ENCODE measurements at places on chromosomes 1 and 21.

DNA sequence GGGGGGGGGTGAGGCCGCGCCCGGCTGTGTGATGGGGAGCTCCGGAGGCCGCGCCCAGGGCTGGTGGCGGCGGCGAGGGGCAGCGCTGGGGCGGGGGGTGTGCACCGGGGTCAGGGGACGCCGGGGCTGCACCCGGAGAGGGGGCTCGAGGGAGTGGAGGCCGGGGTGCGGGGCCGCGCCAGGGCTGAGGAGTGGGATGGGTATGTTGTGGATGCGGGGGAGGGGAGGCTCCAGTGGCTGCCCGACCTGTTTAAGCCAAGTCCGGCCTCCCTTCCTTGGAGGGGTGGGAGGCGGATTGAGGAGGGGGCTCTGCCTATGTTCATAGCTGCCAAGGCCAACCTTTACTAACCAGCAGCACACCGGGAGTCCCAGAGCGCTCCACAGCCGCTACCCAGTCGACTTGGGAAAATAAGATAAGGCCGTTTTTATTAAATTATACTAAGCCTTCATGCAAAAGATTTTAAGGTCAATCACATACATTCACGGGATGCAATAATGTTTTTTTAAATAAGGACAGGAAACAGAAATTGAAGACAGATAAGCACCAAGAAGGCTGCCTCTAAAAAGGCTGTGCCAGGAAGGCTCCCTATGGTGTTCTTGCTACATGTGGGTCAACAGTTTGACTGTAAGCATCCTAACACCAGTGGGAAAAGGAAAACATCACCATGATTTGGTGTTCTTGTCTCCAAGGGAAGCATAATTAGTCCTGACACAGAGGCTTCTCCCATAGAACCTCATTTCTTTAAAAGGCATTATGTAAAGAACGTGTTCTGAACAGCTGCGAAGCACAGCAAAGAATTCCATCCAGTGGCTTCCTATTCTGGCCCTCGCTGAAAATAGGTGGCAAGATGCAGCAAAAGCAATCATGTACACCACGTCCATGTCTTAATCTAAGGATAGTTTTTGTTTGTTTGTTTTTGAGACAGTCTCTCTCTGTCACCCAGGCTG lies 626 bp upstream of the HLCS start:
- DNase-seq: no peak

- no peak for DNase-seq
Measured at GRCh38 chr21:26169611-26170470, 729 bp downstream of the APP start.

DNA sequence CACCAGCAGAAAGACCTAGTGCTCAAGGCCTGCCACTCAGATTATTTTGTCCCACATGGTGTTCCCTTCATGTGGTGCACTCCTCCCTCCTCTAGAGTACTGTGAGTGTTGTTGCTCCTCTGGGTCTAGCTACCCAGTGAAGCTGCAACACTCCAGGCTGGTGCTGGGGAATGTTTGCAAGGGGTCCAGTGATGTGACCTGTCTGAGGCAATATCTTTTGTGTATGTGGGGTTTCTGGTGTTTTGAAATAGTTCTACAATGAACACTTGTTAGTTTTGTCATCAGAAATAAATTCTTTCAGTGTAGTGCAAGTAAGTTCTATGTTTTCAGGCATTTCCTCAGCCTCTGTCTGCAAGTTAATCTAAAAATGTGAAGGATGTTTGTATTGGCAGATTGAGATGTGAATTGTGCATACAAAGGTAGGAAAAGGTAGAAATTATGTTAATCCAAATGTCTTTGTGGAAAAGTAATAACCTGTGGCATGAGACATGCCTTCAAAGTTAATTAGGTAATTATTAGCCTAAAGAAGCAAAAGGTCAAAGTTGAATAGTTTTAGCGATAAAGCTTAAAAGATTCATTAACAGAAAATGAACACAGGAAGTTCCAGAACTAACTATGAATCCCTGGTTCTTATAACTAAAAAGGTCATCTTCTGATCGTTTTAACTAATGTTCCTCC lies 616.8 kb downstream of the LTN1 start:
- DNase-seq: no peak

- DNase-seq: no peak
Measured at GRCh38 chr1:177811429-177811828, 158.4 kb downstream of the SEC16B start.

GRCh38 chr1:82901561-82901960 lies 1097.4 kb downstream of the TTLL7 start:
- DNase-seq: no peak

DNA sequence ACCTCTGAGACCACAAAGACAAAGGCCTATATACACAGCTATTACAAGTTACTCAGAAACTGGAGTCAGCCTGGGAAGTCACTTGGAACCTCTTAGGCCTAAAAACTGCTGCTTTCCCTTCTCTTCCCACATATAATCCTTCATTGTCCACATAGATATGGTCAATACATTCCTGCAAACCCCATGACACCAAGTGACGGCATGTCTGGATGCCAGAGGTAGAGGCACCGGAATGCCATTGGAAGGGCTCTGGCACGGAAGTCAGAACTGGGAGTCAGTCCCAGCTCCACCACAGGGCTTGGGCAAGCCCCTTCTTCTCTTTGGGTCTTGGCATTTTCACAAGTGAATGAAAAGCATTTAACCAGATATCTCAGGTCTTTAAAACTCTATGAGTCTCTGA lies 204.7 kb downstream of the MATN1 start:
- DNase-seq: no peak

DNA sequence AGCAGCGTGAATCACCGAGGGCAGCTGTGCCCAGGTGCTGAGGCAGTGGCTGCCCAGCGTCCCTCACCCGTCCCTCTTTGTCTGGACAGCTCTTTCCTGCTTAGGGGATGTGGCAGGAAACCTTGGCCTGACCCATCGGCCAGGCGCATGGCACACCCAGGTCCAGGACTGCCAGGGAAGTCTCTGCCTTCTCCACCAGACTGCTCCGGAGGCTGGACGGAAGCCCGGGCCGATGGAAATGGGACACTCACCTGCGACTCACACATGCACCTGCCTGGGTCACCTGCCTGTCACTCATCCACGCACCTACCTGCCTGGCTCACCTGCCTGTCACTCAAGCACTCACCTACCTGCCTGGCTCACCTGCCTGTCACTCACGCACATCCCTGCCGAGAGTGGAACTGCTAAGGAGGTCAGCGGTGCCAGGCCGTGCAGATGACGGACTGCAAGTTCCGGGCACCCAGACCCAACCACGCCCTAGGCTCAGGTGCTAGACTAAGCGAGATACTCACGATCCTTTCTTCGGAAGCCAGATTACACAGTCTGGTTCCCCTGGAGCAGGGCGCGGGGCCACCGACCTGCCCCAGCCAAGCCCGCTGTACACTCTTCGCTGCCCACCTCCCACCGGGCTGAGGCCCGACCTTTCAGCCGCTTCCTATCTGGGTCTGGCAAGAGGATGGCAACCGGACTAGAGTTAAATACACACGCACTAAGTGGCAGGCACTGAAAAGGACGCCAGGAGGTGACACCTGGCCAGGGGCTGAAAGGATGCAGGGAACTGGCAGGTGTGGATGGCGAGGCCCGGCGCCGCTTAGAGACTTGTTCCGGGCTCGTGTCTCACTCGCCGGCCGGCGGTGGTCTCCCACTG lies 1.1 kb downstream of the UBE2J2 start:
- DNase-seq: no peak

DNA sequence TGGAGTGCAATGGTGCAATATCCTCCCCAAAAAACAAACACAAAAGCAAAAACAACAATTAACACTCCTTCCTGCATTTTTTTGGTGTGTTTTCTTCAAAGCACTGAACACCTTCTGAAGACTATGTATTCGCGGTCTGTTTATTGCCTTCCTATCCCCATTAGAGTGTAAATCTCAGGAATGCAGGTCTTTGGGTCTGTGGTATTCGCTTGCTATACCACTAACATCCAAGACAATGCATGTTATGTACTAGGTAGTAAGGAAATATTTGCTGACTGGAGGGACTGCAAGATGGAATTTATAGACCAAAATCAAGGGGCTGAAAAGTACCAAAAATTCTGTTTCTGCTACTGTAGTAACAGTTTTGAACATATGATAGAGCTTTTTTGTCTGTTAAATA lies 299.4 kb downstream of the RYR2 start:
- no peak for DNase-seq

DNA sequence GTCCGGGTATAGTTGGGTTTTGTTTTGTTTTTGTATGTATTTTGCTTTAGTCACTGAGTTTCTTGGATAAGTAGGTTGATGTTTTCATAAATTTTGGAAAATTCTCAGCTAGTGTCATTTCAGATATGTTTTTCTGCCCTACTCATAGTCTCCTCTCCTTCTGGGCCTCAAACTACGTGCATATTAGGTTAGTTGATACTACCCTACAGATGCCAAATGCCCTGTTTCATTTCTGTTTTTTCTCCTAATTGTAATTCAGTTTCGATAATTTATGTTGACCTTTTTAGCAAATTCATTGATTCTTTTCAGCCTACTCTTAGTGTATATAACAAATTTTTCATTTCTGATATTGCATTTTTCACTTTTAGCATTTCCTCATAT lies 268.6 kb upstream of the RGS18 start:
- DNase-seq: no peak

DNA sequence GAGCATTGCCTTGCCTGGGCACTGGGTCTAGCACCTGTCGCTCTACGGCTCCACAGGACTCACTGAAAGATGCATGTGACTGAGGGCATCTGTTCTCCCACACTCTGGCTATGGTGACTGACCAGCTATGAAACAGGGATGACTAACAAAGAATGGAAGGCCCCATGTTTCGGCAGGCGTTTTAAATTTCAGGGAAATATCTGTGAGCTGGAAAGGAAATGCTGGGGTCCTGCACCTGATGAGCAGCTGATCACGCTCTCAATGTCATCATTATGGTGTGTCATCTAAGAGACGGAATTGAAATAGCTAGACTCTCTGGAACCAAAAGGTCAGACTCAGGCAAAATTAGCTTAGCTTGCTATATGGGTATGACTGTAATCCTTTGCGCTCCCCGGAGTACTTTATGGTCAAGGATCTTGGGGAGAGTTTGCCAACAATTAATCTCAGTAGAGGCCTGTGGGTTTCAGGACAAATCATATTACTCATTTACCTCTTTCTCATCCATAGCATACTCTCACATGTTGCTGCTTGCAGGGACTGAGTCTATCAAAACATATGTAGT lies 24.5 kb upstream of the PALMD start:
- DNase-seq: no peak

DNA sequence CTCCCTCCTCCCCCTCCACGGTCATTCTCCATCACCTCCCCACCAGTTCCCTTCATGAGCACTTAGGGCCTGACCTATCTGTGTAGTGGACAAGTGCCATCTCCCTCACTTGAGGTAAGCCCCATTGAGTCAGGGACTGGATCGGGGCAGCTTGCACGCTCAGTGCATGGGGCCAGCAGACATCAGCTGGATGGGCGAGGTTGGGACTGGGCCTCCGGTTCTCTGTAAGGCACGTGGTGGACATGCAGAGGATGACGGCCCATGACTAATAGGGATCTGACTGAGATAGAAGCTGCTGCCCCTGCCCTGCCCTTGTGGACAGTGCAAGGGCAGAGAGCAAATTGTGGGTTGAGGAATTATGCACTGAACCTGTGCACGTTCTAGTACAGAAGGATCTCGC lies 120.4 kb upstream of the C1orf174 start:
- DNase-seq: no peak

DNA sequence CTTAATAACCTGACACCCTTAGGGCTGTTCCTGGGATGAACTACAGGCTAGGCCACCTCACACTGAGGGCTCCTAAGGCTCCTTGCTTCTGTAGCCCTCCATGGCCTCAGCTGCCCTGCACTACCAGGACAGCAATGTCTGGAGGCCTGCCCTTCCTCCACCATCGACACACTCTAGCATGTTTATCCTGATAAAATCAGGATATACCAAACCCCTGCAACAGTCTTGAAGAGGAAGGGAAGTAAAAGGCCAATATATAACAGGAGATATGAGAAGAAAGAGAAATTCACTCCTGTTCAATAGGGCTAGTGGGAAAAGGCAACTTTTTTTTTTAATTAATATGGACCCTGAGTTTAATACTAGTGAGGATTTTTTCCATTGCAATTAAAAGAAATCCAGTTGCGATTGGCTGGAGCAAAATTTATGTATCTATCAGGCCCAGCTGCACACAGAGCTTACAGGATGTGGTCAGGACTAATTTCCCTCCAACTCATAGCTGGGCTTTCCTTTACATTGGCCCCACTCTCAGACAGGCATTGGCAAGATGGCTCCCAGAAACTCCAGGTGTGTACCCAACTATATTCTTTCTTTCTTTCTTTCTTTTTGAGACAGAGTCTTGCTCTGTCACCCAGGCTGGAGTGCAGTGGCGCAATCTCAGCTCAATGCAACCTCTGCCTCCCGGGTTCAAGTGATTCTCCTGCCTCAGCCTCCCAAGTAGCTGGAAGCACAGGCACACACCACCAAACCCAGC lies 13.5 kb upstream of the ATP2B4 start:
- DNase-seq: no peak
